Effector memory CD4-positive, alpha-beta T cell (primary cell): ENCODE measurements at places on chromosomes 12 and 14.

GRCh38 chr12:78275886-78276285, 445.2 kb downstream of the NAV3 start:
- no peak for DNase-seq

- DNase-seq, result no peak
These were observed 124.7 kb downstream of the EPS8 start for GRCh38 chr12:15664491-15664890.

GRCh38 chr12:79925492-79925891, 9.4 kb downstream of the PPP1R12A start:
- no peak for DNase-seq

DNA sequence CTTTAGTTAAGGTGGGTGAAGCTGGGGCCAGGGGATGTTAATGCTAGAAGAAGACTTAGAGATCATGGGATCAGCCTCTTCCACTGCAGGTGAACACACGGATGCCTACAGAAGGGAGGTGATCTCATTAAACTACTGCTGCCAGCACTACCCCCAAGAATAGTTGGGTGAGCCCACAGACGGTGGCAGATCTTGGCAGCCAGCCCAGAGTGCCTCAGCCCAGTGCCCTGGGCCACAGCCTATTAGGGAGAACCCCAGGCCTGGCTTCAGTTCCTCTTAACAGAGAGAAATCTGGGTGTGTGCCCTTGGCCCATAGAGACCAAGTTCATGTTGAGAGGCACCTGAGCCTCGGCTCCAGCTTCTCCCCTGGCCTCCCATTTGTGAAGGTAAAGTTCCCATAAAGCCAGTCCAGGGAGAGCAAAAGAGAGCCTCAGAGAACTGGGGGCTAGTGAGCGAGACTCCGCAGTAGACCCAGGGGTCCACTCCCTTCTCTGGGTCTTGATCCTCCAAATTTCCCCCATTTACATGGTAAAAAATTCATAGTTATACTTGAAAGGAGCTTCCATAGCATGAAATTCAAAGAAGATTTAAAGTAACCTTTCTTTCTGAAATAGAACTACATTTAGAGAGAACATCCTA, 125.0 kb upstream of the CCND2 start:
- peak; percentile 15 for DNase-seq

GRCh38 chr12:93180566-93180965, 197.2 kb upstream of the NUDT4 start:
- DNase-seq, result no peak

- no peak for DNase-seq
These were observed 13.4 kb upstream of the DNAH10 start for GRCh38 chr12:123748661-123749060.

- DNase-seq, result no peak
These were observed 2.7 kb downstream of the ASPG start for GRCh38 chr14:104087981-104088850.
